Stimulated activated CD4-positive, alpha-beta T cell treated with anti-CD3 and anti-CD28 coated beads, Interleukin-1b, Interleukin-23, amount 100 ng/mL, for 1 hour (primary cell): ENCODE measurements at places on chromosomes 3 and 15.

DNA sequence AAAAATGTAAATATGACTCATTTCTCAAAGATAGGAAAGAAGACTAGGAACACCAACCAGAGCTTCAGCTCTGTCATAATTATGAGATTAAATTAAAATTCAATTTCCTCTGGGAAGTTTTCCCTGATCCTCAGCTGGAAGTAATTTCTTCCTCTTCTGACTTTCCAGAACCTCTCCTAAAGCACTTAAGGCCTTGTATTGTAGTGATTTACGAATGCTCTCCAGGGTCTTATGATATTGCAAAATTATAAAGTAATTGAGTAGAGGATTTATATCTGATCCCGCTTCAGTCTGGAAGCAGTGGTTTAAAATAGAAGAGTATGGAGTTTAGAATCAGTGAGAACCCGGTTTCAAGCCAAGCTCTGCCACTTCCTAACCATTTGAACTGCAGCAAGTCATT is 279.8 kb downstream of the ZPLD1 start:
- no peak for DNase-seq

DNA sequence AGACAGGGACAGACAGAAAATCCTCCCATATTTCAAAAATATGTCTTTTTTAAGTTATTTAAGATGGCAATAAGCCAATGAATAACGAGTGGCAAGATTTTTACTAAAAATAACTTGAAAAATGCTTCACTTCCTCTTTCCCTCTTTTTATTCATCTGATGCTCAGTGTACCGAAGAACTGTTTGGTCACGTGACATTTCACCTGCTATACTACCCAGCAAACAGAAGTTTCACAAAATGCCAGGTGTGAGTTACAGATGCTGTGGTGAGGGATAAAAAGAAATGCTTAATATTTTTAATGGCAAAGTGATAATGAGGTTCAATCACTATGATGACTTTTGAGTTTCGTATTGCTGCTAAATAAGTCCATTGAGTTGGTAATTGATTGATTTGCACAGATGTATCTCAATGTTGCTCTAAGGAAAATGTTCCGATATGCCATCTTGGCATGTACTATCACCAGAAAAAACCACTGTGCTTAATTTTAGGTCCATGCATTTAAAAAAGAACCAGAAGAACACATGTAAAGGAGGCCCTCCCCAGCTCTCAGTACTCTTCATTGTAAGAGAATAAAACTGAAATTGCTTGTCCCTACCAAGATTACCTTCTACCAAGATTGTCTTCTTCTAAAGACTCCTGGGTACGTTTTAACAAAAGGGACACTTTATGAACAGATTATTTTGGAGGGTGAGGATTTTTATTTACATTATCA is 26.0 kb upstream of the SEC62 start:
- no peak for DNase-seq

DNA sequence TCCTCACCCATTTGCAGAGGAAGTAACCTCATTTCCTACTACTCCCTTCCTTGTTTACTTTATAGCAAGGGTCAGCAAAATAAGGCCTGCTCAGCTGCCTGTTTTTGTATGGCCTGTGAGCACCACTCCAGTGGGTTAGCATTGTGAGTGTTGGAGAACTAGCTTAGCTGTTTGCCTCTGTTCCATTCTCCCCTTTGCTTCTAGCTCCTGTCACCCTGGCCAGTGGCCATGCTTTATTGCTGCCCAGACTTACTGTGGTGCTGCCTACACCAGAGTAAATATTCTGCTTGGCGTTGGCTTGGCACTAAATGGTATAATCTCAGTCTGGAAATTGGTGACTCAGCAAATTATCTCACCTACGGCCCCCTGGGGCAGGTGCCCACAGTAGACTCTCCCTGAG is 8.8 kb downstream of the PDCD6IP start:
- no peak for DNase-seq

DNA sequence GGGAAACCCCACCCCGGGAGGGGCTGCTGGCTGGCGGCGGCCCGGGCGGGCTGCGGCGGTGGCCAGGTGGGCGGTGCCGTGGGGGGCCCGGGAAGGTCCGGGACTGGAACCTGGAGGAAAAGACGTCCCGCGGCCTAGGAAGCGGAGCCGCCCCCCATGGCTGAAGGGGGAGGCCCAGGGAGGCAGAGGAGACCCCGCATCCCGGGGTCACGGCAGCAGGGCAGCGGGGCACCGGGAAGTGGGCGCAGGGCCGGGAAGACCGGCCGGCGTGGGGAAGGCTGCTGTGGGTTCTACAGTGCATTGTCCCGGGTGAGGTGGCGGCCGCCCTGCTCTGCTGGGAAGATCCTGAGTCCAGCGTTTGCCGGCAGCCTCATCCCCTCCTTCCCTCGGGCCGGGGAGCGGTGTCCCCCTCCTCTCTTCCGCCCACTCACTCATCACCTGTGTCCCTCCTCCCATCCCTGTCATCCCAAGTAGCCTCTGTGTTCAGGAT is 525 bp upstream of the FSTL1 start:
- no peak for DNase-seq

DNA sequence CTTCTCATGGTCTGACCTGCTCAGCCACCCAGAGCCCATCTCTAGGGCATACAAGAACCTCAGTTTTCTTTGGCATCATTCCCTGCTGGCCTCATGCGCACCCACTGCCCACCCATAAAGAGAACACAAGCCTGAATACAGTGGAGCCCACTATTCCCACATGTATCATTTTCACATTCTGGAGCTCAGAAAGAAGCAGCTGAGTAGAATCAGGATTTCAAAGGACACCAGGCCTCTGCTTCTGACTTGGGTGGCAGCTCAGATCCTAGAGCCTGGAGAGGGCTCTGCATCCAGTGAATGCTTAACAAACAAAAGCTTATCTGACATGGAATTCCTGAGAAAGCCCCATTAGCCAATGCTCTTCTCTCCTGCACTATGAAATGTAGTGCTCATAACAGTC is 34.7 kb downstream of the RBP2 start:
- no peak for DNase-seq

DNA sequence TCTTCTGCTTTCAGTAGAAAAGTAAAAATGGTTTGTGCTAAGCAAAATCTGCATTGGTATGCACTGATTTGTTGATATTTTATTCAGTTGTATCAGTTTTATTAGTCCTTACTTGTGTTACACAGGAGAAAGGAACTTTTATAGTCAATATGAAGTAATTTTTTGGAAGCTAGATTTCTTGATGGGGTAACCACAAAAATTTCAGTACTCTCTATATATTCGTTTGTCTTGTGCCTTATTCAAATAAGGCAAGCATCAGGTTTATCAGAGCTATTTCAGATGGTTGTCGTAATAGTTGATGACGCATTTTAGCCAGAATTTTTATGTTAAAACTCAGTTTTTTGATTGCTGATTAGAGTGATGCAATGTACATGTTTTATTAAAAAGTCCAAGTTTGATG is 50.7 kb upstream of the NIPA1 start:
- no peak for DNase-seq

GRCh38 chr3:56673781-56674457 is 9.1 kb downstream of the TASOR start:
- DNase-seq: no peak

DNA sequence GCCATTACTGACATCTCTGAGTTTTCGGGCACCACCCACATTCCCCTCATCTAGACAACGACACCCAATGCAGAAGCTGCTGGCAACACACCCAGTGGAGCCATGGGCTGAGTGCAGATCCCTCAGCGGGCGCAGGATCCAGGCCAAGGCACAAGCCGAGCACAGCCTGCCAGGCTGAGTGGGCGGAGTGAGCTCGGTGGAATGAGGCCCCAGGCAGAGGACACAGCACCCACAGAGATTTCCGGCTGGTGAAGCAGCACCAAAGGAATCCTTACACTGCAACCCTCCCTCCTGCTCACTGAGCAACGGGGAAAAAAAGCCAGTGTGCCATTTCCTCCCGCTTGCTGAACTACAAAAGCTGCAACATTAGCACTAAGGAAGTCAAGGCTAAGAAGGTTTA is 34.3 kb downstream of the ZMAT3 start:
- DNase-seq: no peak

DNA sequence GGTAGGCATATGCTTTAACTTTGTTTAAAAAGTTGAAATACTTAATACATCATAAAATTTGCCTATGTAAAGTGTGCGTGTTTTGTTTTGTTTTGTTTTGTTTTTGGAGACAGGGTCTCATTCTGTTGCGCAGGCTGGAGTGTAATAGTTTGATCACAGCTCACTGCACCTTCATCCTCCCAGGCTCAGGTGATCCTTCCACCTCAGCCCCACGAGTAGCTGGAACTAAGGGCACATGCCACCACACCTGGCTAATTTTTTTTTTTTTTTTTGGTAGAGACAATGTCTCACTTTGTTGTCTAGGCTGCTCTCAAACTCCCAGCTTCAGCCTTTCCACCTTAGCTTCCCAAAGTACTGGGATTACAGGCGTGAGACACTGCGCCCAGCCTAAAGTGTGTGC is 42.5 kb downstream of the RAB7A start:
- no peak for DNase-seq

DNA sequence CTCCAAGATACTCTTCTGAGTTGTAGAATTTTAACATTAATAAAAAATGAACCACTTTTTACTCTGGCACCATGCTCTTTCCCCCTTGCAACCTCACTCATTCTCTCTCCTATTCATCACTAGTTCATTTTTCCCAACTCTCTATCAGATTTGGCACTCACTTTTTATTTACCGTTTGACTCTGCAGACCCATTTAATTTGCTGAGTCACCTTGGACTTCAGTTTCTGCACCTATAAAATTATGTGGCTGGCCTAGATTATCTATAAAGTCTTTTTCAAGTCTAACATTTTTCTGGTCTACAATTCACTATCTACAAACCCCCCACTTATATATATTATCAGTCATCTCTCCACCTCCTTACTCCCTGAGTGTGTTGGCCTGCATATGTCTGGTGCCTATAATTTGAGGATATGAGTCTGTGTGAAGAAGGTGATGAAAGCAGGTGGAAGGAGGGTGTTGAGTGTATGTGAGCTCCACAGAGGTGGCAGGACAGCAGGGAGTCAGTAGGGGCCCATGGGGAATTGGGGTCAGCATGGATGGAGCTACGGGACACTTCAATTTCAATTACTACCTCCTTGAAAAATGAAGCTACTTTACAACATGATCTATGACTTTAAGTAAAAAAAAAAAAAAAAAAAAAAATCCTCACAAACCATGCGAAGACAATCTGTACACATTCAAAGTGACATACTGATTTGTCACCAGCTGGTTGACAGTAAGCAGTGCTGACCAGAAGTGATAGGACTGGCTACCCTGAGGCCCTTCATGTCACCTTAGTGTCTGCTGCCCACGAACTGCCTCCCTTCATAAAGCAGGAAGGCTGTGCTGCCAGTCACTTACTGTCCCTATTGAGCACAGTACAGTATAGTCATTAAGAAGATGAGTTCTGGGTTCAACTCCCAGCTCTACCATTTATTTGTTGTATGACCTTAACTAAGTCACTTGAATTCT is 334.2 kb upstream of the IL12A start:
- DNase-seq: no peak

DNA sequence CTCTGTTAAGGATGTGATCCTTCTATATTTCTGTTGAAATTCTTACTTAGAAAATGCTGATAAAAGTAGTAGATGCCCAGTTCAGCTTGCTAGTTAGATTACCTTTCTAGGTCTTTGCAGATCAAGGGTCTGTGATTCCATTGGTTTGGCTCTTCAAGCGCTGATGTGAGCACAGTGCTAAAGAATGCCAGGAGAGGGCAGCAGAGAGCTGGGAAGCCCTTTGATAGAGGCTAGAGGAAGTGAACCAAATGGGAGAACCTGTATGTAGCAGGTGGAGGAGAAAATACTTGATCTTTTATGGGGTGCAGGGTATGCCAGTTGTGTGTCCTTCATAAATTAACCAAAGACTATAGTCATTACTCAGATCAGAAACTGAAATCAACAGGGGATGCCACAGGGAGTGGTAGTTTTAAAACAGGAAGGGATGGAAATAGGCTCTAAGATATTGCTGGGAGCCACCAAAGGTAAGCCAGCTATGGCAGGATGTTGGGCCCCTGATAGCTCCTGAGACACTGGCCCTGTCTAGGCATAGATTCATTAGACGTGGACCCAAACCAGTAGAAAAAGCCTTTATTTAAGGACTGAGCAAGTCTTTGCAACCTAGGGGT is 677.4 kb downstream of the SQOR start:
- DNase-seq: peak; percentile 14

- no peak for DNase-seq
Observed at GRCh38 chr3:73558727-73559075, 66.0 kb downstream of the PDZRN3 start.

DNA sequence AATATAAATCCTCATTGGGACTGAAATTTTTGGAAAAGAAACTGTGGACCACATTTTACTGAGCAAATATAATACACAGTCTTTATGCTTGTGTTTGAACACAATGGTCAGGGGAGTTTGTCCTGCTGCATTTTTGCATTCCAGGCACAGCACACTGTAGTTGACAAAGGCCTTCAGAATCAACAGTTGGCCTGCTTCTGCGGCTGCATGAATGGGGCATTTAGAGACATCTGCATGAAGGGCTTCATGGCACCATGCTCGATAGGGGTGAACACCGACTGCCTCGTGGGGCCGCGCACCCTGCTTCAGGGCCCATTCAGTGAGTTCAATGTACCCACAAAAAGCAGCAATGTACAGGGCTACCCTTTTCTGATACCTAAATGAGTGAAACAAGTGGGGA is 15.4 kb upstream of the COMMD2 start:
- DNase-seq: no peak

DNA sequence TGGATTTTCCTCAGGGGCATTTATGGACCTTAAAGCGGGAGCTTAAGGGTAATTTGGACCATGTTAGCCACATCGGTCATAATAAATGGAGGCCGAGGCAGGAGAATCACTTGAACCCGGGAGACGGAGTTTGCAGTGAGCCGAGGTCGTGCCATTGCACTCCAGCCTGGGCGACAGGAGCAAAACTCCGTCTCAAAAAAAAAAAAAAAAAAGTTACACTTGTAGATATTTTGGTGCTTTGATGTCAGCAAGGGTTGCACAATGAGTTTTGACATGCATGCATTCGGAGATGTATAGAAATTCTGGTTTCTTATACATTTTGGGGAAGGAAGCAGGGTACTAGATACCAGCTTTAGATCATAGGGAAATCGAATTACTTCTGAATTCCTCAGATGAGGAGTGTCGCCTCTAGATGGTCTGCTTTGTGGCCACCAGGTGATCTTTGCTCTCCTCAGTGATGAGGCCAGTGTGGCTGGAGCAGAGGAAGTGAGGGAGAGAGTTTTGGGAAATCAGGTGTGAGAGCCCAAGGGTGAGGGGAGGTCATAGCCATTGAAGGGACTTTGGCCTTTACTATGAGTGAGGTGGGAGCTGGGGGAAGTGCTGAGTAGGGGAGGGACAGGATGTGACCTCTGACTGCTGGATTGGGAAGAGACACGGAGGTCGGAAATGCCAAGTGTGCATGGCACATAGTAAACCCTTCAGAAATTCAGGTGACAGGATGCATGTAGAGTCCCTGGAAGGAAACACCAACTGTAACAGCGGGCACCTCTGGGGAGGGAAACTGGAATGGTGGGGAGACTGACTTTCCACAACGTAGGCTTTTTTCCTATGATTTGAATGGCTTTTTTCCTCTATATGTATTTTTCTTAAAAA is 8.4 kb upstream of the RBSN start:
- no peak for DNase-seq

GRCh38 chr3:55897573-55898224 is 410.6 kb upstream of the WNT5A start:
- no peak for DNase-seq
